Foreskin keratinocyte (primary cell): ENCODE measurements at places on chromosomes 13 and 19.

GRCh38 chr19:17370026-17370587 is 7.0 kb downstream of the PLVAP start:
- no peak for DNase-seq

DNA sequence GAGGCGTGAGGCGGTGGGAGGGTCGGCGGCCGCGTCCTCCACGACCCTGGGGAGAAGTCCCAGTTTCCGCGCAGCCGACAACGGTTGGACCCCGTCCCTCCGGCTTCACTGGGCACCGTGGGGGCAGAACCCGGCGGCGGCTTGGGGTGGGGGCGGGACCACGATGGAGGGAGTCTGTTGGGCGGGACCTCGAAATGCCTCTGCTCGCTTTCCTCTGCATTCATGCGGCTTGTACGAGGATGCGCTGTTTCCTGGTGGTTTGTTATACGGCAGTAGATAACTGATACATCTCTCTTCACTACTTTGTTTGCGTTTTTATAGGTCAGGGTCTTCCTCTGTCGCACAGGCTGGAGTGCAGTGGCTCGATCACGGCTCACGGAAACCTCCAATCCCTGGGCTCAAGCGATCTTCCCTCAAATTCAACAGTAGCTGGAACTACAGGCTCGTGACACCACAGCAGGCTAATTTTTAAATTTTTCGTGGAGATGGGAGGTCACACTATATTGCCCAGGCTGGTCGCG is 24.6 kb upstream of the ZNF846 start:
- DNase-seq: peak; percentile 28

DNA sequence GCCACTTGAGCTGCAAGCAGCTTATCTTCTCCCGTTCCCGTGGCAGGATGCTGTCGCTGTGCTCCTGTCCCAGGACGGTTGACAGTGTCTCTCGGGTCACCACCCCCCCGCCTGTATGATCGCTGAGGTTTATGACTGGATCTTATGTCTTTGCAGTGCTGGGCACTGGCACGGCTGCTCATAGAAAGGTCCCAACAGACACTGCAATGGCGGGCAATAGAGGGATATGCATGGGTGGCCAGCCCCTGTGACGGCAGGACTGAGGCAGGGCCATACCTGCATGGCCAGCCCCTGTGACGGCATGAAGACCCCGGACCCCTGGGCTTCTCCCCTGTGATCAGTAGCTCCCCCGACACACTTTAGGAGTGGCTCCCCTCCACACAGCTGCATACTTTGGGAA is 307.2 kb downstream of the TEX29 start:
- DNase-seq: no peak

GRCh38 chr19:3124630-3125029 is 11.2 kb upstream of the GNA15 start:
- no peak for DNase-seq

GRCh38 chr13:21232599-21232998 is 56.1 kb downstream of the MRPL57 start:
- no peak for DNase-seq

- DNase-seq: no peak
These were observed 4.2 kb upstream of the ZNF486 start for GRCh38 chr19:20162821-20163220.

DNA sequence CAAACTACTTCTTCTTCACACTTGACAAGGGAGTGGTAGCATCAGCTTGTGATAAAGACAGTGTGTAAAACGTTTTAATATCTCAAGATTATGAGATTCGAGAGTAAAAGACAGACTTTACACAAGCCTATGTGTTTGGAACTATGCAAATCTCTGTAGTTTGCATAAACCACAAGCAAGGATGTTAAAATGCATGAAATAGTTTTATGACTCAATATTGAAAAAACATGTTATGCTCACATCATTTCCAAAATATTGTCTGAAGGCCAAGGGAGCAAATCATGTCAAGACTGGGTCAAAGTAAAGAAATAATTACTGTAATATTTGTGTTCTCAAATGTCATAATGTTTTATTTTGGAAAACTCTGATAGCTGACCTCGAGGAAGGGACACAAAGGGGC is 316.8 kb upstream of the KLF12 start:
- DNase-seq: no peak

GRCh38 chr13:23377983-23378632 is 55.4 kb downstream of the SACS start:
- DNase-seq: peak; percentile 94
